Mesothelial cell of epicardium (in vitro differentiated cells): ENCODE measurements at places on chromosomes 12 and 14. TPM values are rescaled to one million over a fixed set of nuclear protein-coding genes. Genes with fewer than 3 reads are reported as not detected.

GRCh38 chr14:104929268-104930230 is 4.9 kb downstream of the PLD4 start:
- H3K27ac ChIP-seq = no peak overlapping the region
- H3K36me3 ChIP-seq = no peaks in the 10 kb centered on the region
- peaks cover 47% of the 10 kb centered on the region for H3K27me3 ChIP-seq
- H3K4me1 ChIP-seq = peaks cover 3% of the 10 kb centered on the region

- no peak overlapping the region for H3K4me3 ChIP-seq
- no peaks in the 10 kb centered on the region for H3K36me3 ChIP-seq
- DNase-seq = no peak
- H3K4me1 ChIP-seq = no peaks in the 10 kb centered on the region
- no peak overlapping the region for H3K27ac ChIP-seq
- no peaks in the 10 kb centered on the region for H3K27me3 ChIP-seq
Measured at GRCh38 chr12:27161458-27162228, 79.3 kb upstream of the C12orf71 start.

- H3K27me3 ChIP-seq = peaks cover 26% of the 10 kb centered on the region
- no peak overlapping the region for H3K27ac ChIP-seq
- DNase-seq = no peak
- no peak overlapping the region for H3K4me3 ChIP-seq
- H3K4me1 ChIP-seq = no peaks in the 10 kb centered on the region
- H3K36me3 ChIP-seq = no peaks in the 10 kb centered on the region
Measured at GRCh38 chr14:104366931-104367865, 212.4 kb upstream of the C14orf180 start.

Gene GALNT16
- 6.4 to 9.9 TPM (median 8.2 TPM) in 3 replicates for total RNA-seq

- peak within 1 kb of the TSS; percentile 98 for H3K27ac ChIP-seq
- peaks cover 19% of the 10 kb centered on the region for H3K4me1 ChIP-seq
- H3K27me3 ChIP-seq = no peaks in the 10 kb centered on the region
Measured at GRCh38 chr12:96193725-96194575, at the start of gene ELK3. Gene ELK3, plus strand, starts transcription at chr12:96194375.

DNA sequence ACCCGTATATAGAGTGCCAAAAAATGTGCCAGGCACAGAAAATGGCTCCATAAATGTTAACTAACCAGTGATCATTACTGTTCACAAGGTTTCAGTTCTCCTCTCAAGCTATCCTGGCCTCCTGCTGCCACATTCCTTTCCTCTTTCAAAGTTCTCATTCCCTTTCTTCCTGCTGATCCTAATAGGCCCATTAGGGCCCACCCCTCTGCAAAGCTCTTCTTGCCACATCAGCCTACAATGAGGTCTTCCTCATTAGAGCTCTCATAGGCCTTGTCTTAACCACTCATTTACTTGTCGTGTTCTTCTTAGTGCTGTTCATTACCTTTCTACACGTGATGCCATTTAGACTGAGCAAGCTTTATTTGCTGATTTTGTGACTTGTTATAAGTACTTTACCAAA is 40.5 kb downstream of the RPS29 start:
- H3K4me3 ChIP-seq = no peak overlapping the region
- no peak overlapping the region for H3K27ac ChIP-seq
- H3K27me3 ChIP-seq = no peaks in the 10 kb centered on the region
- no peak for DNase-seq

Gene CLEC1A
- 0.32 to 0.51 TPM (median 0.49 TPM) in 3 replicates for total RNA-seq

GRCh38 chr12:119594399-119594730 is 791 bp downstream of the TMEM233 start:
- H3K4me1 ChIP-seq = no peaks in the 10 kb centered on the region
- no peak overlapping the region for H3K4me3 ChIP-seq
- peaks cover 97% of the 10 kb centered on the region for H3K27me3 ChIP-seq

Gene PTPN6
- 21.6 to 26.2 TPM (median 23.6 TPM) in 3 replicates for total RNA-seq

Gene NRXN3
- 10.5 to 11.4 TPM (median 10.7 TPM) in 3 replicates for total RNA-seq

DNA sequence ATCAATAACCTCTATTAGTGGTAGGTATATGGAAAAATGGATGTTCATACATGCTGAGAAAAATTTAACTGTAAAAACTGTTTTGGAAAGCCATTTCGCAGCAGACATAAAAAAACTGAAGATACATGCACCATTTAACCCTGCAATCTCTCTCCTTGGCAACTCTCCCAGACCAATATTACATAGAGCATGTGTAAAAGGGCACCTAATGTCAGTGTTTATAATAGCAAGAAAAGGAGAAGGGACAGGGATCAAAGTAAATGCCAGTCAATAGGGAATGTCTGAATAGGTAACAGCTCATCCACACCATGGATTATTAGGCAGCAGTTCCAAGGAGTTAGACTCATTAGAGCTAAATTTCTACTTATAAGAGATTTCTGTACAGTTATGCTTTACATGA is 77.2 kb downstream of the BTG1 start:
- no peak overlapping the region for H3K27ac ChIP-seq
- no peak for DNase-seq
- no peaks in the 10 kb centered on the region for H3K27me3 ChIP-seq
- no peak overlapping the region for H3K4me3 ChIP-seq
- H3K4me1 ChIP-seq = peaks cover 31% of the 10 kb centered on the region

Gene RPGRIP1
- total RNA-seq = 0.29 to 0.35 TPM (median 0.29 TPM) in 3 replicates

GRCh38 chr14:54211551-54212308 is 185.1 kb upstream of the CDKN3 start:
- H3K27ac ChIP-seq = no peak overlapping the region
- no peak overlapping the region for H3K4me3 ChIP-seq
- no peaks in the 10 kb centered on the region for H3K27me3 ChIP-seq
- no peaks in the 10 kb centered on the region for H3K36me3 ChIP-seq

- H3K4me1 ChIP-seq = peaks cover 2% of the 10 kb centered on the region
- no peak overlapping the region for H3K4me3 ChIP-seq
- no peak overlapping the region for H3K27ac ChIP-seq
Measured at GRCh38 chr12:95882080-95882479, 23.3 kb downstream of the SNRPF start.

Gene RFX4
- total RNA-seq = not detected in 3 replicates

Gene DCD
- total RNA-seq = not detected in 3 replicates

- H3K4me3 ChIP-seq = no peak overlapping the region
- H3K36me3 ChIP-seq = no peaks in the 10 kb centered on the region
- DNase-seq = no peak
- peaks cover 6% of the 10 kb centered on the region for H3K27me3 ChIP-seq
Measured at GRCh38 chr12:63103494-63104131, 47.4 kb downstream of the AVPR1A start.

GRCh38 chr12:128823216-128823915 is 392 bp downstream of the SLC15A4 start:
- H3K4me3 ChIP-seq = peak overlapping the region; percentile 91
- peaks cover 26% of the 10 kb centered on the region for H3K4me1 ChIP-seq
- DNase-seq = peak; percentile 30
- peaks cover 9% of the 10 kb centered on the region for H3K36me3 ChIP-seq
- H3K27ac ChIP-seq = peak overlapping the region; percentile 50
- no peaks in the 10 kb centered on the region for H3K27me3 ChIP-seq
